ENCODE measurements at places on chromosomes 7 and 10.

- DNase-seq = no peak
Observed at GRCh38 chr7:141673346-141673745, 28.6 kb downstream of the DENND11 start.

GRCh38 chr10:119997429-119997828 is 104.9 kb downstream of the SEC23IP start:
- DNase-seq = no peak

DNA sequence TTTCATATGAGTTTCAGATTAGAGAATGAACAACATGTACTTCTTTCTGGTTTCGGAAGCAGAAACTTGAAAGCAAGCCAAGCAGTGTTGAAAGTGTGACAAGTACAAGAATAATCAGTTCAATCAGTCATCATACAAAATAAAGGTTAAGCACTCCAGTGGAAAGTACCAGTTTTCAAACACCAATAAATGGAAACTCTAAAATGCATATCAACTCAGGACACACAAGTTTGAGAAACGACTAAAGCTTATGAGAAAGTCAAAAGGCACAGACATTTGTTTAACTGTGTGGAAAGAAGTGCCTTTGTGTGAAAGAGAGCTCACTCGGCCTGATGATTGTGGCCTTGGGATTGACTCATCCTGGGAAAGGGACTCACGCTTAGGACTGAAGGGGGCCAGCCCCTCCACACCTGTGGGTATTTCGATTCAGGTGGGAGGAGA is 60.6 kb upstream of the AKR1C1 start:
- DNase-seq = no peak

DNA sequence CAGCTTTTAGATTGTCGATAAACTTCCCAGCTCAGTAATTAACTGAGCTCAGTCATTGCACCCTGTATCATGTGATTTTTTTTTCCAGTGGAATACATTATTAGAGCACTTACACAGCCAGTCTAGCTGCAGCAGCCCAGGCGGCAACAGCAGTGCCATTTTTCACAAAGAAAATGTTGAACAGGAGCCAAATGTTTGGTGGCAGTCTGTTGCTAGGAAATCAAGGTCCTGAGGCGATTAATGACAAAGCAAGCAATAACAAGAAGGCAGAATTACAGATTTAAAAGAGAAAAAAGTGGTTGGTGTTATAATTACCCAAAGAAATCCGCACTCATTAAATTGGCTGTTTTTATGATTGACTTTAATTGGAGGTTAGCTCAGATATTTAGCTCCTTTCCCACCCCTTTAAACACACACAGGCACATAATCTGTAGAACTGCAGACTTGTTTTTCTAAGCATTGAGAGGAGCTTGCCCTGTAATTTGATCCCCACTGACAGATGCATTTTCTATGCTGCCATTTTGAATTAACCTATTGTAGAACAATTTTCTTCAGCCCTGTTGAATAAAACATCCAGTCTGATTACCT is 267.4 kb downstream of the ADK start:
- DNase-seq = no peak

- no peak for DNase-seq
Observed at GRCh38 chr10:121213437-121213836, 362.3 kb downstream of the WDR11 start.

DNA sequence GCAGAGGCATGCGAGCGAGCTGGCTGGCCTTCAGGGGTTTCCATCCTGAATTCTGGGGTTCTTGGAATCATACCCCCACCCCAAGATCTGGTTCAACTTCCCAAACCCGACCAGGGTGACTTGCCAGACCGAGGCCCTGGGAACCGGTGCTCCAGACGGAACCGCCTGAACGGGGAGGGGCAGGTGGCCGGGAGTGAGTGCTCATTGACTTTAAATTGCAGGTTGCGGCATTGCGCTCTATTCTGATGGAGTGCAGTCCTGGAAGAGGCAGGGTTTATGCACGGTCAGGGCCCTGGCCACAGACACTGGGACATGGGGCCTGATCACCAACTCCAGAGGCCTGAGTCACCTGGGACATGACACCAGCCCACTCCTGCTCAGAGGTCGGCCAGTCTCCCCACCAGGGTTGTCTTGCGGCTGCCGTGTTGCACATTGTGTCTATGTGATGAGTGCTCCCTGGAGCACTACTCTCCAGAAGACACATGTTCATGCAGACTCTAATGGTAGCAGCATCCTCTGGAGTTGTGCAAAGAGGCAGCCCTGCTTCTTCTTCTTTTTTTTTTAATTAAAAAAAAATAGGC is 5.8 kb upstream of the DDIT4 start:
- no peak for DNase-seq

- no peak for DNase-seq
Observed at GRCh38 chr7:2006921-2007381, 225.8 kb downstream of the MAD1L1 start.

Data from SW480 (cell line).